ENCODE measurements at places on chromosomes 3 and 15.
A peak's percentile ranks its signal among the peaks of the same experiment; 100 is the strongest.

DNA sequence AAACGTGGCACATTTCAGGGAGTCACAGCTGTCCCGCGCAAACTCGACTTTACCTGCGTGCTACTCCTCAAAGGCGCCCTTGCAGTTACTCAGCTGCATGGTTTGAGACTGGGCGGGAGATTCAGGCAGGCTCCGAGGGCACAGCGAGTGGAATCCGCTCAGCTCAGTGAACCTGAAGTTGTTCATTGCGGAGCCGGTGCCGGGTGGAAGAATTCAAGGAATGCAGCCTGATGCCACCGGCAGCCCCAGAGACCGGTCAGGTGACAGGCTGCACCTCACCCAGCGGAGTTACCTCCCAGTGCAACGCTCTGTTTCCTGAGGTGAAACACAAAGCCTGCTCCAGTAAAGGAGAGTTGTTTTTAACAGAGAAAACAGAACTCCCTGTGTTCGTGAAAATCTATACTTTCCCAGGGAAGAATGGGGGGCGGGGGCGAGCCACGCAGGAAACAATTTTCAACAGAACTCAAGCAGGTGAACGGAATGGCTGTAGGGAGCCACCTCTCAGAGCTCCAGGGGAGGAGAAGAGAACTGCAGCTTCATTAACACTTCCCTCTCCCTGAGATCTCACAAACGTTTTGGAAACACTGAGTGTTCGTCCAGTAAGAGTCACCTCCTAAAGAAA is 3.8 kb downstream of the VEPH1 start:
- ATAC-seq = peak; percentile 73

DNA sequence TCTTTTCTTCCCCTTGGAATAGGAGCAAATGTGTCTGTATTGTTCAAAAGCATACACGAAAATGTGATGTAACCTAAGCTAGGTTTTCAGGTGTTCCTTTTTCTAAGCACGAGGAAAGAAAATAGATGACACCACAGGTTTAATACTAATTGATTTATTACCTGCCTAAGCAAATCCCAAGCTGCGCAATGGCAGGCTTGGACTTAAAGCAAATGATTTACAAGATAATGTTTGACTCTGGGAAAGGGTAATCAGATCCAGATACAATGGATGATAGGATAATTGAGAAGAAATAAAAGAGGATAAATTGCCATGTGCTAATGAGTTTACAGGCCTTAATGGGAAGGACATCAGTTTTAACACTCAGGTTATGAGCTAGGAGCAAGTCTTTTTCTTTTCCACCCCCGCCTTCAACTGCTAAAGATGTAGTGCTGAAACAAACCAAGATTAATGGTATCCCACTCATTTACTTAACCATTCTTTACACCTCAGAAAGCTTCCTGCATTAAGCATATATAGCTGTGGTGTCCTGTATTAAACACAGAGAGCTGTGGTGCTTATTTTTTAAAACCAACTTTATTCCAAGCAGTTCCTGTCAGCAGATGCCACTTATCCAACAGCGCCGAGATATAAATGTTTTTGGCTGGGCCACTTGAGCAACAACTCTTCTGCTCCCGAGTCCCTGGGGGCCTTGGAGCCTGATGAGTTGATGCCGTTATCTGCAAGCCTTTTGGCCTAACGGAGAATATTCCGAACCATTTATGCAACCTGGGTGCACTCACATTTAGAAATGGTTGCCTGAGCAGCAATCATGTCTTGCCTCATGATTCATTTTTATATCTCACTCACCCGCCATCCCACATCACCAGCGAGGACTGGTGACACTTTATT is 205.5 kb downstream of the MECOM start:
- peak; percentile 37 for ATAC-seq

- no peak for ATAC-seq
These were observed 8.4 kb downstream of the PIGB start for GRCh38 chr15:55327387-55327786.

GRCh38 chr3:62939707-62940106 is 64.5 kb upstream of the CADPS start:
- no peak for ATAC-seq

GRCh38 chr3:15977090-15977489 is 179.3 kb upstream of the ANKRD28 start:
- ATAC-seq = no peak
